ENCODE measurements at places on chromosomes 6 and 20.

GRCh38 chr20:17898548-17898994, 70.0 kb downstream of the SNX5 start:
- peak; percentile 53 for DNase-seq

GRCh38 chr20:42429761-42430458, 759.8 kb downstream of the PTPRT start:
- no peak for DNase-seq

- DNase-seq = no peak
Measured at GRCh38 chr20:42857446-42857845, 332.3 kb downstream of the PTPRT start.

GRCh38 chr20:22438346-22438745, 146.0 kb downstream of the FOXA2 start:
- DNase-seq = no peak

GRCh38 chr20:9308056-9308455, 206.3 kb upstream of the LAMP5 start:
- no peak for DNase-seq

GRCh38 chr6:39068391-39068790, 19.8 kb downstream of the GLP1R start:
- DNase-seq = no peak

GRCh38 chr20:43840382-43841070, 74.1 kb upstream of the TOX2 start:
- DNase-seq = peak; percentile 79

- peak; percentile 19 for DNase-seq
Measured at GRCh38 chr6:130602151-130602770, 224.9 kb upstream of the SMLR1 start.

- no peak for DNase-seq
Measured at GRCh38 chr20:8315639-8316573, 183.8 kb downstream of the PLCB1 start.

DNA sequence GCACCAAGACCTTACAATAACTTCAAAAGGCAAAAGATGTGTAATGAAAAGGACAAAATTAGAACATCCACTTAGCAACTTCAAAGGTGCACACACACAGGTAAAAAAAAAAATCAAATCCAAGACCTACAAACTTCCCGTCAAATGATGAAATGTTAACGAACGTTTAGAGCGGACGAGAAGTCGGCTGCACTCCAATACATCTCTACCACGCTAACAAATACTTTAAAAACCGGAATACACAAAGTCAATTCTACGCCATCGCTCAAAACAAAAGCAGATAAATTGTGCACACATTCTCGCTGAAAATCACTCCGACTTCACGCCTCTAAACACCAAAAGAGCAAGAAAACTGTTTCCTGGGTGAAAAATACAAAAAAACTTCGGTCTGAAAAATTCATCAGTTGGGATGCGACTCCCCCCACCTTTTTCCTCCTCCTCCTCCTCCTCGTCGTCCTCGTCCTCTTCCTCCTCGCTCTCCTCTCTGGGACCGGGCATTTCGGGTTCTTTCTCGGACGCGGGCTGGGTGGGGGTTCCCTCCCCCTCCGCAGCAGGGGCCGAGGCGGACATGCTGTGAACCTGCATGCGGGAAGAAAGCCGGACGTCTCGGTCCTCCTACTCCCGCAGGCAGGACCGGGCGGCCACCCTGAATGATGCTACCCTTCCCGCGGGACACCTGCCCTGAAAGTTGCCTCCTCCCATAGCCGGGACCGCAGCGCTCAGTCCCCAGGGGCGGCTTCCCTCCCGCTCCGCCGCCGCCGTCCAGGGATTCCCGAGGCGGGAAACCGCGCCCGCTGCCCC, 712 bp downstream of the DEK start:
- no peak for DNase-seq

DNA sequence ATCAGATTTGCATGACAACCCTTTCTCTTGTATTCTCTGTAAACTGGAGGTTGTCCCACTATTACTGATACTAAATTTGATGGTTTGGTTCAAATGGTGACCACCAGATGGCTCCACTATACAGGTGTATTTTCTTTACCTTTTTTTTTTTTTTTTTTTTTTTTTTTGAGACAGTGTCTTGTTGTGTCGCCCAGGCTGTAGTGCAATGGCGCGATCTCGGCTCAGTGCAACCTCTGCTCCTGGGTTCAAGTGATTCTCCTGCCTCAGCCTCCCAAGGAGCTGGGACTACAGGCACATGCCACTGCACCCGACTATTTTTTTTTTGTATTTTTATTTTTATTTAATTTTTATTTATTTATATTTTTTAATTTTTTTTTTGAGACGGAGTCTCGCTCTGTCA, 6.6 kb upstream of the WTAP start:
- DNase-seq = no peak

GRCh38 chr6:15389084-15389764, 143.4 kb downstream of the JARID2 start:
- no peak for DNase-seq

GRCh38 chr20:22070610-22071058, 365.2 kb downstream of the PAX1 start:
- no peak for DNase-seq

DNA sequence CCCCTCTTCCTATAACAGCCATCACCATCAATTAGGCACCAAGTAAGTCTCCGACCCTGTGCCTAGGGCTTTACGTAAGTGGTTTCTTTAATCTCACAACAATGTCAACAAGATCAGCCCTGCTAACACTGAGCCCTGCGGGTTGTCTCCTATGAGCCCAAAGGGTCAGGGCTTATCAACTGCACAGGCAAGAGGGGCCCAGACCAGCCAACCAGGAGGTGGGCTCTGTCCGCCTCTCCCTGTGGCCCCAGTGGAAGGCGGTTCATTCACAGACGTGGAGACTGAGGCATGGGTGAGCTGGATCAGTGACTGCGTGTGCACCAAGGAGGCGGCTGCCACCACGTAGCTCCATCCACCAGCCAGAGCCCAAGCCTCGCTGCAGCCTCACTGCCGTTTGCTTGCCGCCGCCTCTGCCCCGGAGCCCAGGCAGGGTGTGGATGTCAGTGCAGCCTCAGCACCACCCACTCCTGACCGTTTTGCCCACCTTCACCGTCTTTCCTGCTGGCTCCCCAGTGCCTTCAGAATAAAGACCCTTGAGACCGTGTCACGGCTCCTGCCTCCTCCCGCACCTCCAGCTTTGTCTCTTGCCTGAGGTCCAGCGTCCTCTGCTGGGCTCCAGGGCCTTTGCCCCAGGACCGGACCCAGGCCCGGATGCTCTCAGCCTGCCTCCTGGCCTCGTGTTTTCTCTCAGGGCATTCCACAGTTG, 78.7 kb downstream of the DLL1 start:
- no peak for DNase-seq

DNA sequence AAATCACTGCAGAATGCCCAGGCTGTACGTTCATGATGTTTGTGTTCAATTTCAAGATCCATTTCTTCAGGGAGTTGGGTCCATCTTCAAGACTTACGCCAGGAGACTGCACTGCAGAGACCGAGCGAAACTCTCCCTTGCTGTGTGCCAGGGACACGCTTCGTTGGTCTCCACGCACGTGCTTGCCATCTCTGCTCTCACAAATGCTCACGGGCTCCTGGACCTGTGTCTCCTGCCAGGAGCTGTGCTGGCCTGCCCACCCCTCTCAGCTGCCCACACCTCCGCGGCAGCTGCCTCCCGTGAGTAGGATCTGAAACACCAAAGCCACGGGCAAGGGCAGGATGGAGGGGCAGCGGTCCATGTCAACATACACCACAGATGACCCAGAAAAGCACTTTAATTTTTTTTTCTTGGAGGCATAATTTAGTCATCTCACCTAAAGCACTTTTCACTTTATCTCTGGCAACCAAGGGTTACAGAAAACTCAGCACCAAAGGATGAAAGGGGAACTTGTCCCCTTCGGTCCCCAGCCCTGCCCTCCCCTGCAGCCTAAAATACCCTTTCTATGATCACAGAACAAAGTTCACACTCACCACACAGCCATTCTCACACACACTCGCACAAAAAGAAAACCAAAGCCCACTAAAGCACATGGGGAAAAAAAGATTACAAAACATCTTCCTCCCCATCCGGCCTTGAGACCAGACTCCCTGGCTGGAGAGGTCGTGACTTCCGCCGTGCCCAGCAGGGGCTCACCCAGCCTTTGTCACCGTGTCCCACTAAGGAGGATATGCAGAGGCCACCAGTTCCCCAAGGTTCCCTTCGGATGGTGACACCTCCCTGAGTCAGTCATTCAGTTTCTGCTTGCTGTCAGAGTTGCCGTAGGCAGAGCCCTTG, 137.9 kb downstream of the AGPAT4 start:
- DNase-seq = no peak

DNA sequence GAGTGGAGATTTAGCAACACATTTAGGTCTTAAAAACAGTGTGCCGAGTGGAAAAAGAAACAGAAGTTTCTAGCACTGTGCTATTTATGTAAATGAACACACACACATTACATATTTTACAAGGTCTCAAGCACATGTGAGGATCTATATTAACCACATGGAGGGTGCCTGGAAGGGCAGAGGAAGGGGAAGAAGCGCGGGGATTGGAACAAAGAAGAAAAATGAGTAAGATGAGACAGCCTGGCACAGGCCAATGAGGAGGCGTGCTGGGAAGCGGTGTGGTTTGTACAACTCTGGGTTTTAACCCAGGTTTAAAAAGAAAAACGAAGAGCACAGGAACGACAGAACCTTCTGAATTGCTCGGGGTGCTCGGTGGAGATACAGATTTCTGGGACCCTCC, 5.7 kb downstream of the KCNG1 start:
- no peak for DNase-seq

GRCh38 chr6:91281901-91282300, 695.0 kb upstream of the MAP3K7 start:
- DNase-seq = no peak

GRCh38 chr20:49602345-49603208, 34.6 kb upstream of the PTGIS start:
- no peak for DNase-seq

DNA sequence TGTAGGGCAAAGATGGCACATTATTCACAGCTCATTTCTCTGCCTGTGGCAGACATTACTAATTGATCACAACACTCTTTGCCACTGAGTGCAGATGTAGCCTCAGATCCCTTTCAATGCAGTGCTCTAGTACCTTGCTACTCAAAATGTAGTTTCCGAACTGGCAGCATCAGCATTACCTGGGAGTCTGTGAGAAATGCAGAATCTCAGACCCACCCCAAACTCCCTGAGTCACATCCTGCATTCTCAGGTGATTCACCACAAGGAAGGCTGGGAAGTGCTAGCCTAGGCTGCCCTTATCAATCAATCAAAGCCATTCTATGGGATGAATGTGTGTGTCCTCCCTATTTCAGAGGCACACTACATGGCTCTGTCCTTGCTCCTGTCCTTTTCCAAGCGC, 58.5 kb downstream of the PCNA start:
- no peak for DNase-seq

GRCh38 chr6:2921520-2922115, 18.5 kb upstream of the SERPINB9 start:
- DNase-seq = no peak

GRCh38 chr6:43901733-43902230, 131.8 kb downstream of the VEGFA start:
- DNase-seq = no peak

DNA sequence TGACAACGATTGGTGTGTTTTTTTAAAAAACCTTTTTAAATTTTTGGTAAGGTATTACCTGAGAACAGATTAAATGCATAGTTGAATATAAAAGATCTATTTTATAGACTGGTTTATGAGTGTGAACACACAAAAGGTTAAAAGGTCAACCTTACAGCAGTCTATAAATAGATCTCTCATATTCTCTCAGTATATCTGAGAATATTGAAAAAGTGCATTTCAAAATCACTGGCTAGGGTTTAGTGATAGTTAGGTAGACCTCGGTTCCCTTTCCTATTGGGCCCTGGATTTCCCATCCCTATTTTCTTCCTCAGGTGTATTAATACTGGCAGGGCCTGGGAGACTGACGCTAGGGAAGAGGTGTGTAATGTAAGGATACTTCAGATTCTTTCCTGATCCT, 723 bp upstream of the ZNF451 start:
- DNase-seq = no peak

DNA sequence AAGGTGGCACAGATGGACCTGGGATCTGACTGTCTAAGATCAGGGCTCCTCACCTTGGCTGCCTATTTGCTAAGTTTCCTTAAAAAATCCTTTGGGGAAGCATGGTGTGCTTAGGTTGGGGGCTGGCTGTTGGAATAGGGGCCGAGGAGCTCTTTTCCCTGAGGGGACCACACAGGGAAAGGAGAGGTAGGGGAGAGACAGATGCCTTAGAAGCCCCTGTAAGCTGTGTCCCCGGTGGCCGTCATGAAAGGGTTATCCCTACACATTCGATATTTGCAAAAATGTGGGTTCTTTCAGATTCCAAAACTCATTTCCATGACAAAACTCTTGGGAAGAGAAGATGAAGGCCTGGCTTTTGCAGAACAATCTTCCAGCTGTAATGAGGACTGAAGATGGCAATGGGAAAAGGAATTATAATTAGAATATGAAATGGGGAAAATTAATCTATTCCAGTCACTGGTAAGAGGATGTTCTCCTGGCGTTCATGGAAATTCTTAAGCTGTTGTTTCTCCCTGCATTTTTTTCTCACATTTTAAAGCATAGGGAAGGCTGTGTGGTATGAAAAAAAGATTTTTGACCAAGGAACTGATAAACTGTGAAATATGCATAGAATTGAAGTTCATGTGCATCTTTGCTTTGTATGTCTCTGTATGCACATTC, 53.8 kb downstream of the TOX2 start:
- DNase-seq = no peak

DNA sequence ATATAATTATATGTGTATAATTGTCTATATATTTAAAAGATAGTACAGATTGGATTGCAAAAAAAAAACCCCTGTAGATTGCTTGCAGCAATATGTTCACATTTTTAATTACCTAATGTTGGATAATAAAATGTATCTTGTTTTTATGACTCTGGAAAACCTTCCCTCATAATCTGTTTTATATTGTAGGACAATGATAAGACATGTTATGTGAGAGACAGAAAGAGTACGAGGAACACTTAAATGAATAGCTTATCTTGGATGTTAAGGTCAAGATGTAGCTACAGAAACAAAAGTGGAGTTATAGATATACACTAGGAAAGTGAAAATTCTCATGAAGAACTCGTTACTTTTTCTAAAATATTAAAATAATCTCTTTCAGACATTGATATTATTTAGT, 691.6 kb upstream of the IMPG1 start:
- no peak for DNase-seq

- no peak for DNase-seq
Measured at GRCh38 chr6:127963495-127963894, 62.6 kb upstream of the THEMIS start.

GRCh38 chr6:38319256-38320212, 320.2 kb downstream of the BTBD9 start:
- no peak for DNase-seq

- DNase-seq = no peak
Measured at GRCh38 chr6:139909992-139910391, 535.5 kb upstream of the CITED2 start.

DNA sequence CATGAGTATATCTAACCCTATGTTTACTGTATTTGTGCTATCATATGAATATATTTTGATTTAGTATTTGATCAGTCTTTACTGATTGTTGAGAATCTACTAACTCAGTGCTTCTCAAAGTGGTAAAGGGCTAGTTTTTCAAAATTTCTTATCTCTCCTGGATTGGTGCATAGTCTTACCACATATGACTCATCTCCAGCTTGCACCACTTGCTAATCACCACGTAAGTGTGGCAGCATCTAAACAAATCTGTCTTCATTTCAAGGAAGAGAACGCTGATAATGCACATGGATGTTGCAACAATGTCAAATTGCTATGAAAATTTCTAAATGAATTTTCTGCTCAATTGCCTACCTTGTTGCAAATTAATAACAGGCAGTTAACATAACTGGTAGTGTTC, 299.5 kb downstream of the PAX1 start:
- no peak for DNase-seq

- no peak for DNase-seq
Measured at GRCh38 chr6:110800196-110800838, 15.0 kb downstream of the CDK19 start.

Data from 8988T (cell line).